SW 1271 (cell line): ENCODE measurements at places on chromosomes 12 and 14.
A peak's percentile ranks its signal among the peaks of the same experiment; 100 is the strongest.

DNA sequence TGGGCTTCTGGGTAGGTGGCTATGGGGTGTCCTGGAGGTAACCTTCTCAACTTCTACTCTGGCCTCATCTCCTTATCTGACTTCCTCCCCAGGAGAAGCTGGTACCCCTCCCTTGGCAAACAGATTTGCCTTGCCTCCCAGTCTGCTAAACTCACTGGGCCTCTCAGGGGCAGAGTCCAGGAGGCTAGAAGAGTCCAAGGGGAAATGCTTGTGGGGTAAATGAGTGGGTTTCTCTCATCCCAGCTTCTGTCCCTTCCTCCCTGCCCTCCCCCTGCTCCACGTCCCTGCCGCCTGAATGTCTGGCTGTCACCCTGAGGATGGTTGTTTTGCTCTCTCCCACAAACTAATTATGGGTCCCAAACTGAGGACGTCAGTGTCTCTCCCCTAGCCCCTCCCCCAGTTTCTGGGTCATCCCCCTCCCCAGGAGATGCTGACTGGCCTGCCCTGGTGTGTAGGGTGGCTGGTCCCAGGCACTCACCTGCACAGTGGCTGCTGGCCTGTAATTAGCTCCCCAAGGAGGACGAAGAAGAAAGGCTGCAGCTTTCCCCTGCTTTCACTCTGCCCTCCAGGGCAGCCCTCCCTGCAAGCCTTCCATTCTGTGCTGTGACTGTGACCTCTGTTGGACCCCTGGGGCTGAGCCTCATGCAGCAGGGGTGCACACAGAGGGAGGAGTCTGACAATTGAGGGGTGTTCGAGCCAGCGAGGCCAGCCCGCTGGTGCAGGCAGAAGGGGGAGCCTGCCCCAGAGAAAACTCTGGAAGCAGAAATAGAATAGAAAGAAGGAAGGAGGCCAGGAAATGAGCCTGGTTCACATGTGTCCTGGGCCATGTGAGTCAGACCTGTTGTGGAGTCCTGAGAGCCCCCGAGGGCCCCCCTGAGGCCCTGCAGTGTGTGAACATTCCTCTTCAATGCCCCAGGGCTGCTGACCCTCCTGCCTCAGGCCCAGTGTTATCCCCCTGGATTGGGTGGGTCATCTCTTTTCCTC, at the start of gene LRP1-AS:
LRP1-AS (minus strand) TSS at position 659 of the 984 bp plus-strand sequence.
- no peak for DNase-seq

DNA sequence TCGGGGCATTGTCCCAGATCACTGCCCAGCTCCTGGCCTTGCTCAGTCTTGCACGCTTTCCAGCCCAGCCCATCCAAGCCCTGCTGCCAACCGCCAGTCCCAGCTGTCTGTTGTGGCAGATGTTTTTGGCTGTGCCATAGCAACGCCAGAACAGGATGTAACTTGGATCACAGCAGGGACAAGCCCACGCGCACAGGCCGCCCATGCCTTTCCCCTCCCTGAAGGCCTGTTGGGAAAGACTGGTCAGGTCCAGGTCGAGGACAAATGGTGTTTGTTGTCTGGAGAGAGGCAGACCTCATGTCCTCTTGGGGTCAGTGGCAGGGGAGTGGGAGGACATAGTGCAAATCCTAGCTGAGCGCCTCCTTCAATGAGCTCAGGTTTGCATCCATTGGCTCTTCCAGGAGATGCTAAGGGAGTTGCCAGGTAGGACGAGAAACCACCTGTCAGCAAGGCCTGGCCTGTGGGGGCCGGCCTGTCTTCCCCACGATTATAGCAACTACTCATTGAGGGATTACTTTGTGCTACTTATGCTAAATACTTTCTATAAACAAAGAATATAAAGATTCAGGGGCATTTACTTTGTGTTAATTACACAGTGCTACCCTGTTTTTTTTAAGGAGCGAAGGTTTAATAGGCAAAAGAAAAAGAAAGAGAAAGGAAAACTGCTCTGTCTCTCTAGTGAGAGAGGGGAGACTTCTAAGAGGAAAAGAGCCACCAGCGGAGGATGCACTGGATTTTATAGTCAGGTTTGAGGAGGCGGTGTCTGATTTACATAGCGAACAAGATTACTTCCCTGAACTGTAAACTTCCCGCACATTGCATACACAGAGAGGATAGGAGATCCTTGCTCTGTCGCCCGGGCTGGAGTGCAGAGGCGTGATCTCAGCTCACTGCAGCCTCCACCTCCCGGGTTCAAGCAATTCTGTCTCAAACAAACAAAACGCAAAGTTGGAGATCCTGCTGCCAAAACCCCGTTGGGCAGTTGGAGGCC, 42.8 kb upstream of the CORO1C start:
- DNase-seq: no peak

DNA sequence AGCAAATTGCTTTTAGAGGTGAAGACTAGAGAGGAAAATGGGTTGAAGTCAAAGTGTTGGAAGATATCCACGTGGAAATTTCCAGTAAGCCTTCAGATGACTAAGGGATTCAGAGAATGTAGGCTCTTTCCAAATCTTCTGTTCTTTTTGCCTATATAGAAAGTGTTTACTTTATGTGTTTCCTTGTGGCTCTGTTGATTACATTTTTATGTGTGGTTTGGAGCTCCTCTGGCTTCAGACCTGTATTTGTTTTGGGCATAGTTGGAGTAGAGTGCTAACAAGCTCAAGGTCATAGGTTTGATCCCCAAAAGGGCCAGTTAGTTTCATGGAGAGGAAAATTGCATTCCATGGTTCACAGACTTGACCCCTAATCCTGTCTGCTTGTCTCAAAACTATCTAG, 91.9 kb downstream of the IGF1 start:
- no peak for DNase-seq

DNA sequence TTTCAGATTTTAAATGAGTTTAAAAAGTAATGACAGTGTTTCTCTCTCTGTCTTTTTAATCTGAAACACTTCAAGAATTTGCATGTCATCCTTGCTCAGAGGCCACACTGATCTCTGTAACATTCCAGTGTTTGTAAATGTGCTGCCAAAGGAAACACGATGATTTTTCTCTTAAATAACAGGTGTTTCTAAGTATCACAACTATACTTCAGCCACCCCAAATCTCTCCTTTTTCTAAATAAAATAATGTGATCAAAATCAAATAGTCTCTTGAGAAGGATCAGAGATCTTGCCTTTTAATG, 3.3 kb upstream of the GALC start:
- no peak for DNase-seq

GRCh38 chr14:88325883-88326282, 2.8 kb upstream of the KCNK10 start:
- DNase-seq: no peak

DNA sequence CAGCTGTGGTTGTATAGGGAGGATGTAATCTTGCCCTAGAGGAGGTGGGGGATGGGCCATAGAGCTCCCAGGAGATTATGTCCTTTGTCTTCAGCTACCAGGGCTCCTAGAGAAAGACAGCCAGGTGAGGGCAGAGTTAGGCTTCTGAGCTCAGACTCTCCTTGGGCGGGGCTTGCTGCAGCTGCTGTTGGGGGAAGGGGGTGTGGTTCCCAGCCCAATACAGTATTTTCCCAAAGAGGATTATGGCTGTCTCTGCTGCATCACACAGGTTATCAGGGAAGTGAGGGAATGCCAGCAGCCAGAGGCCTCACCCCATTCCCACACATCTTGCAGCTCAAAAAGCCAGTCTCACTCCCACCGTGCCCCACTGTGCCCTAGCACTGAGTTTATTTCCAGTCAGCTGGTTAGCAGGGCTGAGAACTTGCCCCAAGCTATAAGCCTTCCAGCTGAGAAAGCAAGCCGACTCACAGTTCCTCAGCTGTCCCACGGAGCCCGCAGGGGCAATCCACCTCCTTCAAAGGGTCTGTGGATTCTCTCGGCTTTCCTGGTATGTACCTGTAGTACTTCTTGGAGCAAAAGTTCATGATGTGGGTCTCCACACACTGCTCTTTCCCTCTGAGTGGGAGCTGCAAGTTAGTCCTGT, 217.3 kb upstream of the CPNE8 start:
- DNase-seq: no peak

DNA sequence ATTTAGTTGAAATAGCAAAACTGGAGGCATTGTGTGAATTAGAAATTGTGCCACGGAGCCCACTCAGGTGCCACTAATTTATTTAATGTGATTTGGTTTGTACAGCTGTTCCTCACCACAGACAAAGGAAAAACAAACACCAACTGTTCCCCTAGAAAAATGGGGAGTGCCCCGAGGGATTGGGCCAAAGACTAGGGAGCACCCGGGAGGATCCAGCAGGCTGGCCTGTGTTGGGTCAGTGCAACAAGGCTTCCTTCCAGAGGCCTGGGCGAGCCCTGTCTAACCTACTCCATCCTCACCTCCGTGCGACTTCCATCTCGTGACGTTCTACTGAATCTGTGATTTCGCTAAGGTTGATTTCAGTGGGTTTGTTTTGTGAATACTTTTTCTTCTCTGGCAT, 206.2 kb downstream of the CHST11 start:
- DNase-seq: no peak

DNA sequence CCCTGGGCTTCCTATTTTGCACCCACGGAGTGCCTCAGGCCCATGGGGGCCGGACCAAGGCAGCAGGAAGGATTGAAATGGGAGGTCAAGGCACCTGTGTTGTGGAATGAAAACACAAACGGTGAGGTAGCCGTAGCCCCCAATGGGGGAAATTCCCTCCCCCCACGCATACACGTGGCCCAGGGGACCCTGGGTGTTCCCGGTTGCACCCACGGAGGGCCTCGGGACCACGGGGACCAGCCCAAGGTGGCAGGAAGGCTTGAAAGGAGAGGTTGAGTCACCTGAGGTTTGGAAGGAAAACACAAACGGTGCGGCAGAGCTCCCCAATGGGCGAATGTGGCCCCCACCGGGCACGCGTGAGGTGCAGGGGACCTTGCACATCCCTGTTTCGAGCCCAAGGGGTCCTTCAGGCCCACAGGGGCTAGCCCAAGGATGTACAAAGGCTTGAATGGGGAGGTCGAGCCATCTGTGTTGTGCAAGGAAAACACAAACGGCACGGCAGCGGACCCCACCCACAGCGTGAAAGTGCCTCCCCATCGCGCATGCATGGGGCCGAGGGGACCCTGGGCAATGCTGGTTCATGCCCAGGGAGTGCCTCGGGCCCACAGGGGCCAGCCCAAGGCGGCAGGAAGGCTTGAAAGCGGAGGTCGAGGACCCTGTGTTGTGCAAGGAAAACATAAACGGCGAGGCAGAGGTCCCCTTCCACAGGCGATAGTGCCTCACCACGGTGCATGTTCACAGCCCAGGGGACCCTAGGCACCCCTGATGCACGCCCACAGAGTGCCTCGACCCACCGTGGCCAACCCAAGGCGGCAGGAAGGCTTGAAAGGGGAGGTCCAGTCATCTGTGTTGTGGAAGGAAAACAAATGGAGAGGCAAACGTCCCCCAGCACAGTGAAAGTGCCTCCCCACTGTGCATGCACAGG, 376.7 kb downstream of the ALG10 start:
- no peak for DNase-seq

DNA sequence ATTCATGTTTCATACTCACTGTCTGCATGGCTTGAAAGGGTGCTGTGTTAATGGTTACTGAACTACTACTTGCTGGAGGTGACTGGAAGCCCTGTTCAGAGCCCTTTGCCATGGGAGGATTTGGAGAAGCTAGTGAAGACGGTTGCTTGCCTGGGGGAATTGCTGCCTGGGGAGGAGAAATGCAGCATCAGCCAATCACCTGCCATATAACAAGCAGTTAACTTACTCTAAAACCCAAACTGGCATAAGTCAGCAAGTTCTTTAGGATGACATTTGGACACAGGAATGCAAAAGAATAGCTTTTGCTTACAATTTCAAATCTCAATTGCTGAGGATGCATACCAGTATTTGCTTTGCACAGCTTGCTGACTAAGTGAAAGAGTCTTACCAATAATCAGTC, 23.4 kb upstream of the IPO8 start:
- DNase-seq: peak; percentile 22

GRCh38 chr12:108134744-108135143, 5.7 kb downstream of the WSCD2 start:
- no peak for DNase-seq

DNA sequence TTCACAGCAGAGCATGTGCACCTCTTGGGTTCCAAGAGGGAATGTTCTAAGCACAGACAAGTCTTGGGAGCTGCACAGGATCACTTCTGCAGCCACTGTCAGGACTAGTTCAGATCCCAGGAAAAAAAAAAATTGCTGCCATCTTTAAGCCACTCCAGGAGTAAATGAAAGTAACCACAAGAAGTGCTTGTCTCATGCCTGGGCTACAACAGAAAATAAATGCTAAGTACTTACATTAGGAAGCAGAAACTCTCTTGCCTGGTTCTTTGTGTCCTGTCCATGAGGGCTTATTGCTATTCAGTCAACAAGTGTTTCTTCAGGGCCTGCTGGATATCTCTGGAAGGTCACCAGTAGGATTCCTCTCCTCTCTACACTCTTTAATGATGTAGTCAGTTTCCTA, 176.1 kb downstream of the KTN1 start:
- no peak for DNase-seq

DNA sequence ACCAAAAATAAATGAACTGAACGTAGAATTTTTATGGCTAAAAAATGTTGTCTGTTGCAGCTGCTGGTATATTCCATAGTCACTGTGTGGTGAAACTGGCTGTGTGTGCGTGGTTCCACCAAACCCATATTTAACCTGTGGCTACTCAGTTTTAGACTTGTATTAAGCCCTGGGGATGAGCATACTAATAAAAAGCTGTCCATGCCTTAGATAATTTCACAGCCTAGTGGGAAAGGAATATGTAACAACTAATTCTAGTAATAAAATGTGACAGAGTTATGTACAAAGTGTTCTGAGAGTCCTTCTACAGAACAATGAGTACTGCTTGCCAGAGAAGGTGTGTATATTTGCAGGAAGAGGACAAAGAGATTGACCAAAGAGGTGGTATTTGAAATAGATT, 125.5 kb downstream of the TMTC3 start:
- DNase-seq: no peak

DNA sequence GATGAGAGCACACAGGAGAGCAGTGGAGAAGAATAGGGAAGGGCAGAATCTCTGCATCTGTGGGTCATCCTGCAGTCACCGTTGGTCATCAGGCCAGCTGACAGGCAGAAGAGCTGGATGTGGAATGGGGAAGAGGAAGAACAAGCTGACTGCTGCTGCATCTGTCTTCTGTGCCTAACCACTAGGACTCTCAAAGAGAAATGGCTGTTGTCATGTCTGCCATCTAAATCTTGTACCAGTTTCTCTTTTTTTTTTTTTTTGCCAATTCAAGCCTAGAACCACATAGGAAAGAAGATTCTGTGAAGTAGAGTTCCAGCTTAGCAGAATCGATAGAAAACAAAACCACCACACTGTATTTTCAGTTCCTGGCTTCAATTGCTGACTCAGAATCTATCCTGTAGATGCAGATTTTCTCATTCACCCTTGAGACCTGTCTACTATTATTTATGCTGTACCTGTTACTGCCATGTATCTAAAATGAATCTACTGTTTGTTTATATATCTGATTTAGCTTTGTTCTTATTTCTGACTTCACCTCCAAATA, 421.9 kb upstream of the PRICKLE1 start:
- no peak for DNase-seq
